GM12865 (cell line): ENCODE measurements at places on chromosomes 7 and 10.

- no peak for DNase-seq
These were observed 4.0 kb upstream of the PPP1R3C start for GRCh38 chr10:91636892-91637291.

GRCh38 chr7:101441890-101442289 is 79.2 kb downstream of the COL26A1 start:
- DNase-seq, result no peak

DNA sequence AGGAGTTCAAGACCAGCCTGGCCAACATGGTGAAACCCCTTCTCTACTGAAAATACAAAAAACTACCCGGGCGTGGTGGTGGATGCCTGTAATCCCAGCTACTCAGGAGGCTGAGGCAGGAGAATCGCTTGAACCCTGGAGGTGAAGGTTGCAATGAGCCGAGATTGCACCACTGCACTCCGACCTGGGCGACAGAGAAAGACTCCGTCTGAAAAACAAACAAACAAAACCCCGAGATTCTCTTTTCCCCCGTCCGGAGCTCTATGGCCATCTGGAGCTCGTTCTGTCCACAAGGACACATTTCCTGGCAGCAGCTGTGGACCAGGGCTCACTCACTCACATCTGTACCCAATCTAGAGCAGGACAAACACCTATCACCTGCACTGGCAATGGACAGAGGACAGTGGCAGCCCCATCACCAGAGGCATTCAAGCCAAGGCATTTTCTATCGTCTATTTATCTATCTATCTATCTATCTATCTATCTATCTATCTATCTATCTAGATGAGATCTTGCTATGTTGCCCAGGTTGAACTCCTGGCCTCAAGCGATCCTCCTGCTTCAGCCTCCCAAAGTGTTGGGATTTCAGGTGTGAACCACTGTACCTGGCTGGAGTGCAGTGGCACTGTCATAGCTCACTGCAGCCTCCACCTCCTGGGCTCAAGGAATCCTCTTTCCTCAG is 167.1 kb upstream of the TNRC18 start:
- DNase-seq, result no peak

- no peak for DNase-seq
These were observed 17.2 kb downstream of the CHST15 start for GRCh38 chr10:124076148-124076733.

- DNase-seq, result no peak
These were observed 28.3 kb downstream of the CRCP start for GRCh38 chr7:66142996-66143395.

GRCh38 chr7:46247664-46248063 is 326.6 kb upstream of the IGFBP3 start:
- no peak for DNase-seq

DNA sequence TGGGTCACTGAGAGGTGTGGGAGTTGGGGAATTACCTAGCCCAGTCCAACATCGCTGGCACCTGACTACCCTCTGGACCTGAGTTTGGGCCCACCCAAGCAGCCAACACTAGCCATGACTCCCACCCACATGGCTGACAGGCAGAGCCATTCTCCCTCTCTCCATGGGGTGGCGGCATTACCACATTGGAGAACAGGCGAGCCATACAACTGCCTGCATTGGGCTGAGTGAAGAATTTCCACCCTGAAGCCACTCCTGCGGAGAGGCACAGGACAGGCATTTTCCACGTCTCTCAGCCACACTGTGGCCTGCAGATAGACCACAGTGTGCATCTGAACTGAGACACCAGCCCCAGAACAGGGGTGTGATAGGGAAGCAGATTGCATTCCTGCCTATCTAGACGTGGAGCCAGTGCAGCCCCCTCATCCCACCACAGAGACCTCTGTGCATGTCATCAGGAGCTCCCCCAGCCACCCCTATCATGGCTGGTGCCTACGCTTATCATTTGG is 58.2 kb upstream of the ANTXRL start:
- peak; percentile 62 for DNase-seq

DNA sequence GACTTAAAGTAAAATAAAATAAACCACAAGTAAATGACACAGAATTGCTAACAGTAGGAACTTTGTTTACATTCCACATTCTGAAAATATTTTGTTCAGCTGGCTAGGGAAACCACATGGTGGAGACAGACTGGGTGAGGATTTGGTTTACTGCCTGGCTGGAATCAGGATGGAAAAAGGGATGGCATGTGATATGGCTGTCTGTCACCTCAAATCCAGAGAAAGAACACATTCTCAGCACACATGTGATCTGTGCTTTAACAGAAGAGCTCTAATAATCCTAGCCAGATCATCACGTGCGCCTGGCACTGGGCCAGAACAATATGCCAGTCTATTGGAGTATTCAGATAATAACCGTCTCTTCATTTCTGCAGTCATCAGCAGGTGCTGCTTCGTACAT is 90.9 kb upstream of the PIP4K2A start:
- DNase-seq, result no peak

GRCh38 chr7:16264823-16265804 is 156.2 kb downstream of the CRPPA start:
- no peak for DNase-seq

- no peak for DNase-seq
These were observed 175.5 kb downstream of the RNF216 start for GRCh38 chr7:5605775-5606634.

DNA sequence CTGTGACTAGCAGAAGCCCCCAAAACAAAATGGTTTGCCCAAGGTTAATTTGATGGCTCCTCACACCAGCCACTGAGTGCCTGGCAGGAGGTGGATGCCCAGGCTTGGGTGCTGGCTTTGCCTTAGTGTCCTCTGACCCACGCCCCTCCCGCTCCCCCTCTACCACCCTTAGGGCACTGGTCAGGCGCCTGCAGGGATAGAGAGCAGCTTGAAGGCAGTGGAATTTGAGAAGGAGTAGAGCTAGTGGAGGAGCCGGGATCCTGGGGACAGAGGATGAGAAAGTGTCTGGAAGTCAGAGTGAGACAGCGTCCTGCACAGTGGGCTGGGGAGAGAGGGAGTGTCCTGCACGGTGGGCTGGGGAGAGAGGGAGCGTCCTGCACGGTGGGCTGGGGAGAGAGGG is 139.4 kb downstream of the DNAJB6 start:
- no peak for DNase-seq

DNA sequence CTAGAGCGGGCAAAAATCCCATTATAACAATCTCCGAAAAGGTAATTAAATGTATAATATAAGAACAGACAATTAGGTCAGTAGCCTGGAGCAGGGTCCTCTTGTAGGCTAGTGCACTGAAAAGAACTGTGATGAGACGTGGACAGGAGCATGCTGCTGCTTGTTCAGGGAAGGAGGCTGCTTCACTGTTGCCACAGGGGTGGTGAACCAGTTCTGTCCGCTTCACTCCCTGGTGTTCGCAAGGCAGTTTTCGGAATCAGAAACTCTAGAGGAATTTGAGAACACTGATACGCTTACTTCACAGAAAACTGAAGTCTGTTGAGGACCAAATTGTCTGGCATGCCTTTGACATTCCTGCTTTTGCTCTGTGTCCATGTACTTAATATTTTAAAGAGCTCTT is 17.4 kb downstream of the ZNRF2 start:
- no peak for DNase-seq

- DNase-seq, result no peak
These were observed 105.7 kb downstream of the LRRN3 start for GRCh38 chr7:111196655-111197054.

DNA sequence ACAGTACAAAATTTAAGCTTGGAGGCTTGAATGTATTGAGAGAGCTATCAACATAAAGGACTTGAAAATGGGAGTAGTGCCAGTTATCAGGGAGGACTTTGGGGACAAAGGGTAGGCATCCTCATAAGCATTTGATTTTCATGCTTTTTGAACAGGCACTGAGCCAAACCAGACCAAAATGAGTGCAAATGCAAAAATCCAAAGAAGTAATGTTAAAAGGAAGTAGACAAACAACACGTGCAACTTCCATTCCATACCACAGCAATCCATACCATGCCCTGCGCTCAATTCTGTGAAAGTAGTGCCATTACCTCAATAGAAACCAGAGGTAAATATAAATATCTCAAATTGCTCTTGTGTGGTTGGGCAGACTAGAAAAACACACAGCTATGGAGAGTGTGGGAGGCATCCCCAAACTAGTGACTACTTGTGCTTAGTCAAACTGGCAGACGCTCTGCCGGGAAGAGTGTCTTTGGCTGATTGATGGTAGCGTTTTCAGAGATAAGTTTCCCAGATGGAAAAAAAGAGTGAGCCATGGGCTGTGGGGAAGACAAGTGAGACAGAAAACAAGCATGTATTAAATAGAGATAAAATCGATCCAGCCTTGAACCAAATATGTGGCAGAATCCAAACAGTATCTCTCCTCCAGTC is 161.5 kb downstream of the CREB5 start:
- peak; percentile 61 for DNase-seq

GRCh38 chr10:128943111-128943510 is 523.9 kb upstream of the MGMT start:
- DNase-seq, result no peak

GRCh38 chr10:92972886-92973285 is 87.7 kb upstream of the CYP26C1 start:
- DNase-seq, result no peak

DNA sequence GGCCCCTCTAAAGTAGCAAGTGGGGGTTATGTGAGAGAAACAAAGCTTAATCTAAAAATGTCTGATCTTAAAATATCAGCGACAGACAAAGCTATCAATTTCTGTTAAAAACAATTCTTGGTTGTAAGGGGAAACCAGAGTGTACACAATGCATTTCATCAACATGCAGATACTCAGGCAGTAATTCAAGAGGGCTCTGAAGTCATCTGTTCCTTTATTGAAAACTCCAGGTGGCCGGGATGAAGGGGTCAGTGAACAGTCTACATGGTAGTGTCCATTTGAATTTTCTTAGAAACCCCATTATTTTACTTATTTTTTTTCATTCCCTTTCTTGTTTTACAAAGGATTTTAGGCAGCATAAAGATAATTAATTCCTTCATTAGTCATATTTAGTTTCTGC is 36.7 kb upstream of the BTBD16 start:
- no peak for DNase-seq

- DNase-seq, result no peak
These were observed 35.1 kb upstream of the PAX2 start for GRCh38 chr10:100710151-100710871.

- no peak for DNase-seq
These were observed 109.3 kb downstream of the AOAH start for GRCh38 chr7:36614959-36615358.
